ENCODE measurements at places on chromosomes 13 and 19.

GRCh38 chr19:28656644-28657043 is 556.3 kb downstream of the UQCRFS1 start:
- DNase-seq = no peak

DNA sequence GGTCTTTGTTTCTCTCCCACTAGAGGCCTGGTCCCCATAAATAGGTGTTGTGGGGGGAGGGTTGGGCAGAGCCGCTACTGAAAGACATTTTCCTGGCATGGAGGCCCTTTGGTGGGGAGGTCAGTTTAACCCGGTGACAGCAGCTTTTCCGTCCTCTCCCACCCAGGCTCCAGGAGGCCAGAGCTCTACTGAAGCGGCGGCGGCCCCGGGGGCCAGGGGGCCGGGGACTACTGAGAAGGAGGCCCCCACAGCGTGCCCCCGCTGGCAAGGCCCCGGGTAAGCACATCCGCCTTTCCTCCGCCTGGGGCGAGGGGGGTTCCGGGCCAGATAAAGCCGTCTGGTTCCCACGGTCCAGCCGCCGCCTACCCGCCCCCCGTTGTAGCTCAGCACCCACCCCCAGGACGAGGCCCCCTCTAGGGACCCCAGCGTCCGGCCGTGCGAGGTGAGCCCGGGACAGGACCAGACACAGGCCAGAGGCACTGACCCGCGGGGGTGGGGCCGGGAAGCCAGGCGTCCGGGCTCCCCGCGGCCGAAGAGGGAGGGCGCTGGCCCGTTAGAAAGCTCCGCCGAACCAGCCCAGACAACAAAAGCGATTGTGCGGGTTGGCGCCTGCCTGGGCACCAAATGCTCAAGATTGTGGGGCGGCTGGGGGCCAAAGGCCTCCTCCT is 1.1 kb upstream of the LTBP4 start:
- no peak for DNase-seq

- DNase-seq = no peak
Observed at GRCh38 chr13:20512042-20512683, 13.5 kb downstream of the CRYL1 start.

DNA sequence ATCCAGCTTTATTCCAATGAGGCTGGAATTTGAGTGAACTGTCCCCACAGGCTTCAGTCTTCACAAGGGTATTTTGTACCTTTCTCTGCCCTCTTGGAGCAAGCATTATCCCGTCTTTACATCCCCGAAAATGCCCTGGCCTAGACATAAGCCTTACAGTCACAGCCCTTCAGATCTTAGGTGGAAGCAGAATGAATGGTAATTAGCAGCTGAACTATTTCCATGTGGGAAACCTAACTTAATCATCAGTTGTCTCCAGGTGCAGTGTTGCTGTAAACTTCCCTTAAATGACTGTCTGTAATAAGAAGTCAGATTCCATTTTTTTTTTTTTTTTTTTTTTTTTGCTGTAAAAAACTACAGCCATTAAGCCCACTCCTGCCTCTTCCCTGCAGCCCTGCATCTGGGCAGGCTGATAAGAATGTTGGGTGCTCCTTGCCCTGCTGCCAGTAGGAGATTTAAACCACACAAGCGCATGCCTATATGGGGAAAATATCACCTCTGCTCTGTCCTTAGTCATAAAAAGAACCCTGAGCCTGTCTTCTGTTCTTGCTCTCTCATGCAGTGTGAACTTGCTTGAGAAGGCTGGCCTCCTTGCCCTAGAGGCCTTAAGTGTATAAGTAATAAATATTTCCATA is 426.8 kb upstream of the SLITRK5 start:
- no peak for DNase-seq

DNA sequence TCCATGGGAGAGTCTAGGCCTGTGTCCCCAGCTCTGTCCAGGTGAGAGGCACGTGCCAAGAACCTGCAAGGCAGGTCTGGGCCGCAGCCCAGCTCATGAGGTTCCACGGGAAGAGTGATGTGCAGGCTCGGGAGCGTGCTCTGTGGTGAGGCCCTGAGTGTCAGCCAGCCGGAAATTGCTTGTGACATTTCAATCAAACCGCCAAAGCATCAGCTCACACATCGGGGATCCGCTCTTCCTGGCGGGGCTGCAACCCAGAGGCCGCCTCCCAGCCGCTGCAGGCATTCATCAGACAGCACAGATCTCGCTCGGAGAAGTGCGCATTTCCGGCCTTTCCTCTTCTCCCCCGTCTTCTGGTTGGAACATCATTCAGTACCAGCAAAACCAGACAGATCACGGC is 109.3 kb downstream of the KDM4B start:
- no peak for DNase-seq

- DNase-seq = no peak
Observed at GRCh38 chr19:2507109-2507508, 31.2 kb downstream of the GADD45B start.

GRCh38 chr19:18099623-18099995 is 2.0 kb downstream of the MAST3 start:
- no peak for DNase-seq

- DNase-seq = no peak
Observed at GRCh38 chr13:47046706-47047105, 149.9 kb upstream of the HTR2A start.

GRCh38 chr13:39603424-39603947 is 493 bp upstream of the LHFPL6 start:
- no peak for DNase-seq

GRCh38 chr19:1055028-1055425 is 11.9 kb upstream of the ARHGAP45 start:
- no peak for DNase-seq

DNA sequence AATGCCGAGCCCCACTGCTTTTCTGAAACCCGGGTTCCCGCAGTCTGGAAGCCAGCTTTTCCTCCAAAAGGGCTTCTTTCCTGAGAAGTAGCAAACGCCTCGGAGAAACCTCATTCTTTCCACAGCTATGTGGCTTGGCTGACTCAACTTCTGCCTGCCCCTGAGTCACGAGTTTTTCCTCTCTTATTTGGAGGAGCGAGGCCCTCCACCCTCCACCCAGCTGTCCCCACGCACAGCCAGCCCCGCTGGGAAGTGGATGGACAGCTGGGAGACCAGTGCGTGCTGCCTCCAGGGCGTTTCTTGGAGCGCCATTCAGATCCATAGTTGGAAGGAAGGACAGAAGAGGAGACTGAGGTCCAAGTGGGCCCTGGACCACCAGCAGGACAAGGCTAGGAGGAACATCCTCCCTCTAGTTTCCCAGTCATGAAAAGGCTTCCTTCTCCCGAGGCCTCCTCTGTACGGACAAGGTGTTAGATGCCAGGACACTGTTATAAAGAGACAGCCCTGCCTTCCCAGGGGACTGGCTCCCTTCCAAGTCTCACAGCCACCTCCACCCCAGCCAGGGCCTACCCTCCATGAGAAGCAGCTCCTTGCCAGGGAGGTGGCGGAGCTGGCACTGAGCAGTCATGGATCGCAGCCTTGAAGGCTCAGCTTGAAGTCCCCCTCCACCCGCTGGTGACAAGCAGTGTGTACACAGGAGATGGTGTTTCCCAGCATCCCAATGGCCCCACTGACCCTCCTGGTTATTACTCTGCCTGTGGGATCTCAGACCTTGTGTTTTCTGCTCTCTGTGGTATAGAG is 2.5 kb upstream of the PLEKHF1 start:
- DNase-seq = no peak

DNA sequence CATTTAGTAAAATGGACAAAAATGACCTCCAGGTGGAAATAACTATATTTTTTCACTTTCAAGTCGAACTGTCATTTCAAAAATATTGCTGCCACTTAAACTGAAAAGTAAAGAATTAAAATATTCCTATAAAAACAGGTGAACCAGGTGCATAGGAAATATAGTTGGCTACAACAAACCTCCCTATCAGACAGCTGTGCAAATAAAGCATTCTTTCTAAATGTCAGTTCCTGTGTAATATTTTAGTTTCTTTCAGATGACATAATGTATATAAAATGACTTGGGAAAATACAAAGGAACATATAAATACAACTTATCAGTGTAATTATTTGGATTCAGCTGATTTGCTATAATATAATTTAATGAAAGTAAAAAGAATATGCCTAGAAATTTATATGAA is 403.5 kb upstream of the GPC6 start:
- DNase-seq = no peak

DNA sequence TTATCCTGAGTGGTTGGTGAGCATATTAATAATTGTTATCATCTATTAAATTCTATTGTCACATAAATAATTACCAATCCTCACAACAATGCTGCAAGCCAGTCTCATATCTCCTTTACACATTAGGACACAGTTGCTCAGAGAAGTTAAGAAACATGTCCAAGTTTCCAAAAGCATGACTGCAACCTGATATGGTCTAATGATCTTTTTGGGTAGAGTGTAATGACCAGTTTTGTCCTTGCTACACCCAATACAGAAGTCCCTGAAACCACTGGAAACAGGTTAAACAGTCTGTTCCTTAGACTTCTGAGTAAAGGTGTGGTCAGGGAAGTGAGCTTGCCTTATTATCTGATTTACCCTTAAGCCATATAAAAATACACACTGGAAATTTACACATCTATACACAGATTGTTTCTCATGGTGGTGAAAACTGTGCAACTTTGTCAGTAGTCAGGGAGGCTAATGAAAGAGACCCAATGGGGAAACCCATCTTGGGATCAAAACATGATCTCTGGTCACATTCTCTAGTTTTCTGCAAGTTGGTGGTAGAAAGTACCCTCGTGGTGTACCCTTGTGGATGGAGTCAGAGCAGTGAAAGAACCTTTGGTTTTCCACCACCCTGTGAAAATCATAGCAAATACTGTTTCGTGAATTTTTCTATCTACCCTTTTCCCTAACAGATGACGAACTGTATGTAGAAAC is 146.0 kb upstream of the KLF12 start:
- DNase-seq = no peak

GRCh38 chr13:56039992-56040391 is 1100.7 kb upstream of the PRR20A start:
- DNase-seq = no peak

Measured in activated CD4-positive, CD25-positive, alpha-beta regulatory T cell treated with anti-CD3 and anti-CD28 coated beads, Interleukin-2, amount 50 U/mL, for 72 hours (primary cell).